Stimulated activated CD8-positive, alpha-beta memory T cell treated with anti-CD3 and anti-CD28 coated beads, Interleukin-4, amount 100 ng/mL, for 4 hours (primary cell): ENCODE measurements at places on chromosomes 7 and 10.

DNA sequence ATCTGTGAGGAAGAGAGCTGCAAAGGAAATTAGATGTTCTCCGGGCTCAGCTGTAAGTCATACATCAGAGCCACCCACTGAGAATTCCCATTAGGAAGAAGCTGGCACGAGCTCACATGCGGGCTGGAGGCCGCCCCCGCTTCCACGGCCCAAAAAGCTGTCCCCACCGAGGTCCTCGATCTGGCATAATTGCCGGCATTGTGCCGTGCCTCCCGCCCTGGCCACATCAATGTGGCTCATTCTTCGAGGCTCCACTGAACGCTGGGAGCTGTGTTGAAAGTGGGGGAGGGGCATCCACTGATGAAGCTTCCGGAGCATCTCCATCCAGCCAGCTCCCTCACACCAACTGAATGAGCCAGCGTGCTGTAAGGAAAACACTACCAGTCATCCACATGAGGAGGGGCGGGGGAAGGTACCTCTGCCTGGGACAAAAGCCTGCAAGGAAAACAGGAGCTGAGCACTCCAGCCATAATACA is 173.1 kb downstream of the PTPRN2 start:
- no peak for DNase-seq

- DNase-seq = no peak
These were observed 62.4 kb downstream of the SLC35B4 start for GRCh38 chr7:134254311-134254710.

- no peak for DNase-seq
These were observed 638 bp downstream of the EGR2 start for GRCh38 chr10:62815381-62816075.

DNA sequence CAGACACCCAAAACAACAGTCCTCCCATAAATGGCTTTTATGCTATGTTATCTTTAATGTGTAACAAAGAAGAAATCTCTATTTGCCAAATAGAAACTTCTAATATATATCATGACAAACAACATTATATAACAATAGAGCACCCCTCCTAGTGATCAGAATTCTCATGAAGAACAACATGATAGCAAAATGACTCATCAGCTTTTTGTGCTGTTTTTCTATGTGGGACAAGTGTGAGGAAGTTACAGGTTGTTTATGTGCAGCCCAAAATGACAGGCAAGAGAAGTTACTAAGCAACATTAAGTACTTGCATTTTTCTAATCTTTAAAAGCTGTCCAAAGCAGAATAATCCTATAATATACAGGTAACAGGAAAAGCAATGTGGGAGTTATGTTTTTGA is 7.7 kb downstream of the DGKB start:
- DNase-seq = no peak

DNA sequence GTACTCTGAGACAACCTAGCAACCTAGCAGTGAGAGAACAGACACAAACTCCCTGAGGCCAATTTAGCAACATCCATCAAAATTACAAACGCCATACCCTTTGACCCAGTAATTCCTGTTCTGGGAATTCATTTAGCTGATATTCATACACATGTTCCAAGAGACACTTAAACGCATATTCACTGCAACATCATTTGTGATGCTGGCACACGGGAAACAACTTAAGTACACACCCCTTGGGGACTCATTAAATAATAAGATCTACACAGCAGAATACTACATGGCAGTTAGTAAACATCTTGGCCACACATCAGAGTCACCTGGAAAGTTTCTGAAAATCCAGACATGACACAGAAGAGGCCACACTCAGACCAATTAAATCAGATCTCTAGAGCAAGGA is 17.6 kb downstream of the NUDCD3 start:
- no peak for DNase-seq

- DNase-seq = no peak
These were observed 257.3 kb downstream of the SDK1 start for GRCh38 chr7:3558400-3558799.

GRCh38 chr10:110138197-110138812 is 69.1 kb upstream of the MXI1 start:
- no peak for DNase-seq

GRCh38 chr10:11610826-11611247 is 613 bp downstream of the USP6NL start:
- no peak for DNase-seq

GRCh38 chr10:113857210-113857609 is 2.7 kb downstream of the NHLRC2 start:
- no peak for DNase-seq

- DNase-seq = no peak
These were observed 7.0 kb upstream of the ACTR3C start for GRCh38 chr7:150330211-150330885.

GRCh38 chr7:130961128-130961601 is 227.2 kb upstream of the KLF14 start:
- DNase-seq = peak; percentile 49

GRCh38 chr7:103773726-103774125 is 215.7 kb downstream of the RELN start:
- DNase-seq = no peak

GRCh38 chr7:156155988-156156733 is 343.9 kb upstream of the SHH start:
- DNase-seq = no peak

- no peak for DNase-seq
These were observed 88.1 kb downstream of the TCF7L2 start for GRCh38 chr10:113038183-113038582.

DNA sequence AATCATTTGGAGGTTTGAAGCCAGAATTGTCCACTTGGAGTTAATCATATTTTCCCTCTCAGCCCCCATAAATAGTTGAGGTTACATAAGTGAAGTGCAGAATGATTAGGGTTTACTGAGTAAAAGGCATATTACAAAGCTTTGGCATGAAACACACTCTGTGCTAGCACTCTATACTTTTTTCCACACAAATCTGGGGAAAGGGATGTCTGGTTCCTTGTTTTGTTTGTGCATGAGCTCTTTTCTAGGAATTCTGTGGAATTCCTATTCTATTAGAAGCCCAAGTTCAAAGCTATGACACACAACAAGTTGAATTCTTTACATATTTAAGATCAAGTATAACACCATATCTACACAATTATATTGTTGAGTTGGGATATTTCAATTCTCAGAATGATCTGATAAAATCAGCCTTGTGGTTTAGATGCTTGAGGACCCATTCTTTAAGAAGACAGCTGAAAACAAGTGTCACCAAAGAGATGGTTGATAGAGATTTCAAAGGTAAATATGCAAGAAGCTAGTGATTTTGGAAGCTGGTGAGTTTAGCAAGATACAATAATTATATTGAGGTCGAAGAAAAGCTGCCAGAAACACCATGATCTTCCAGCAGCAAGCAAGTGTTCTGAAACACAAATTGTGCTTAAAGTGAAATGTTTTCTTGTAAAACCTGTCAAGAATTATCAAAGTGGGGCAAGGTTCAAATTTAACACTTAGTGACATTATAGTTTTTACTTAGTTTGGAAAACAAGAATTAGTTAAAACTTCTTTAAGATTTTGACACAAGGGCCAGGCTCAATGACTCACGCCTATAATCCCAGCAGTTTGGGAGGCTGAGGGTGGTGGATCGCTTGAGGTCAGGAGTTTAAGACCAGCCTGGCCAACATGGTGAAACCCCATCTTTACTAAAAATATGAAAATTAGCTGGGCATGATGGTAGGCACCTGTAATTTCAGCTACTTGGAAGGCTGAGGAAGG is 122.6 kb downstream of the INHBA start:
- DNase-seq = no peak

DNA sequence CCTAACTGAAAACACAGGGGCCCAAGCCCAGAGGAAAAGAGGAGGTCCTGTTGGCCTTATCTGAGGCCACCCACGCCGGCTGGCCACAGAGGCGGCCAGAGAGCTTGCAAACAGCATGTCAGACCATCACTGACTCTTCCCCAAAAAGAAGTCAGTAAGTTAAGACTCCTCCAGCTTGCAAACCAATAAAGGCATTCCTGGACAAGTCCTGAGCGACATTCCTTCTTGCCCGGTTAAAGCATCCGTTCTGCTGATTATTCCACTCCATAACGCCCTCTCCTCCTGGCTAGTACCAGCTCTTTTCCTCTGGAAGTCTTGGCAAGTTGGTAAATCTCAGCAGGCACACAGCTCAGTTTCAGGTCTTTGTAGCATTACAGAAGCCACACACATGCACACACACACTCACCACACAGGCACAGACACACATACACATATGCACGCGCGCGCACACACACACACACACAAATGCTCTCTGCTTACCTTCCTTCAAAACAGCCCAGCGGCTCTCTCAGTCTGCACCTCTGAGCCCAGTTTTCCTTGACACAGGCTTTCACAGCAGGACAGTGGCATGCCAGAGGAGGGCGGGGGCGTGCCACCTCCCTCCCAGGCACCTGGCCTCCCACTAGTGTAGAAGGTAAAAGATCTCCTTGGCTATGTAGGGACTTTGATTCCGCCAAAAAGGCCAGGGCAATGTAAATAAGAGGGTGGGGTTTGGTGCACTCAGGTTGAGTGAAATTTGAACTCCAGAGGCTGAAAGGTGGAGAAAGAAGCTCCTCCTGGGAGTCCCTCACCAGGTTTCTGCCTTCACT is 201.4 kb downstream of the TNS3 start:
- DNase-seq = no peak

GRCh38 chr10:86824151-86824550 is 67.7 kb downstream of the BMPR1A start:
- no peak for DNase-seq

- no peak for DNase-seq
These were observed 269.5 kb downstream of the TRIL start for GRCh38 chr7:28688651-28689050.

GRCh38 chr7:106840342-106840741 is 24.7 kb upstream of the PIK3CG start:
- no peak for DNase-seq

- no peak for DNase-seq
These were observed 297.5 kb downstream of the PRKG1 start for GRCh38 chr10:51371743-51372142.

GRCh38 chr10:74786126-74786525 is 40.3 kb upstream of the KAT6B start:
- DNase-seq = no peak

DNA sequence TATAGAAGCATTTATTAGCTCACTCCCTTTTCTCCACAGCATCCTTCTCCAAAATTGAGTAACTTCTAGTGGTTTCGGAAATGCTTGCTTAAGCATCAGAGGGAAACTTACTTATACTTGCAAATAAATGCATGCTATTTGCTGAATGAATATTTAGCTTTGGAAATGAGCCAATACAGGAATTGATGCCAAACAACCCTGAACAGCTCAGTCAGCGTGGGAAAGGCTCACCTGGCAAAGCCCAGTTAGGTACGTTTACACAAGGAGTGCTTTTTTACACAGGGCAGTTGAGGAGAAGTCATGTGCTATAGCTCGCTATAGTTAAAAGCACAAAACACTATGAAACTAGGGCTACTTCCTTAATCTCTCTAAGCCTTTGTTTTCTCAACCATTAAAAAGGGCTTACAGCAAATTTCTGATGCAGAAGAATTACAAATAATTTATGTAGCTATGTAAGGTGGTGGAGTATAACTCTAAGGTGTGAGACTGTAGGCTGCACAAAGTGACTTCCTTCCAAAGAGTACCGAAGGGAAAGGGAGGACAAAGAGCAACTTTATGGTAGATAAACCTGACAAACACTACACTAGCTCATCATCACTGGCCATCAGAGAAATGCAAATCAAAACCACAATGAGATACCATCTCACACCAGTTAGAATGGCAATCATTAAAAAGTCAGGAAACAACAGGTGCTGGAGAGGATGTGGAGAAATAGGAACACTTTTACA is 498.2 kb downstream of the PHTF2 start:
- DNase-seq = no peak

DNA sequence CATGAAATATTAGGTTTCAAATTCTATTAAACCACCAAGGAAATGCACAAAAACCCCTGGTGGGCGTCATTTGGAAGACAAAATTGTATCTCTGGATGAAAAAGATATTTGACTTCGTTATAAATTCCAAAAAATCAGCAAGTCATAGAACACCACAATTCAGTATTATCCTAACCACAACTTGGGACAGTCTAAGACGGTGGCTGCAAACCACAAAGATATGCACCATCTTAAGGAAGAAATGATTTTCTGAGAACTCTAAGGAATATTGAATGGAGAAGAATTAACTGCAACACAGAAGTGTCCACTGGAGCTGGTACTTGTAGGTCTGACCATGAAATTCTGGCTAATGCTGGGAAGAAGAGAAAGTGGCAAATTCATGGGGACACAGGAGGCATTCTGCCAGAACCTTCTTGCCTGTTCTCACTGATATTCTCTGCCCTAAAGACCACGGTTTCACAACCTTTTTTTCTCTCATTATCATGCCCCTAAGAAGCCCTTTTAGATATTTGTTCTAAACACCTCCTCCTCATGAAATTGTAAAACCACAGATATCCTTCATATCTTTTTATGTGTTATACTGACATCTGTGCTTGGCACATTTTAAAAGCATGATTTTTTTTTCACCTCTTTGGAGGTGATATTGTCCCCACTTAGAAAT is 92.9 kb downstream of the SFMBT2 start:
- no peak for DNase-seq

- DNase-seq = no peak
These were observed 166.9 kb downstream of the MYOF start for GRCh38 chr10:93315246-93315645.

GRCh38 chr7:101921061-101921460 is 103.6 kb downstream of the CUX1 start:
- no peak for DNase-seq

DNA sequence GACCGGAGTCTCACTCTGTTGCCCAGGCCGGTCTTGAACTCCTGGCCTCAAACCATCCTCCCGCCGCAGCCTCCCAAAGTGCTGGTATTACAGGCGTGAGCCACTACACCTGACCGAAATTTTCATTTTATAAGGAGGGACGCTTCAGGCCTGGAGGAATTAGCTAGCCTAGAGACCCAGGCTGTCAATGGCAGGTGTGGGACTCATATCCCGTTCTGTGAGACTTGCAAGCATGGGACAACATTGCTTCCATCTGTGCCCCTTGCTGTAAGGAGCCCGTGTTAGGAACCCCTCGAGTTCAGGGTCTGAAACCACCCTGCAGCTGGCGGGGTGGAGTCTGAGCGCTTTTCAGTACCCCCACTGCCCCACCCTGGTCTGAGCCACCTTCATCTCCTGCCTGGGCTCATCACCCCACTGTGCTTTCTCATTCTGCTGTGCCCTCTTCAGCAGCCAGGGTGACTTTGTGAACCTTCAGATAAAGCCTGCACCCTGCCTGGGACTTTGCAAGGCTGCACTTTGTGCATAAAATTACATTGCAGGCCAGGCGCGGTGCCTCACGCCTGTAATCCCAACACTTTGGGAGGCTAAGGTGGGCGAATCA is 1.3 kb upstream of the DAGLB start:
- no peak for DNase-seq

DNA sequence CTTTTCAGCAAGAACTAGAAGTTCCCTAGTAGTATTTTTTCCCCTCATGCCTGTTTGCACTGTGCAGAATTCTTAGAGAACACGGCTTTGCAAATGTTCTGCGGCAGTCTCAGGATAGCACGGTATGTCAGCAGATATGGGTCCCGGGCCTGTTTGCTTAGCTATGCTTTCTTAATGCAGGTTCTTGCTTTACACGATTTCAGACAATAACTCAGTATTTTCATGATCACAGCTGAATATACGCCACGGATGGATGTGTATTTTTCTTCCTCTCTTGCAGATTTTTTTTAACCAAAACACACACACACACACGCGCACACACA is 137.3 kb downstream of the HECW1 start:
- DNase-seq = no peak
